T-helper 17 cell (primary cell): ENCODE measurements at places on chromosomes 6 and 20. TPM values are rescaled to one million over a fixed set of nuclear protein-coding genes. Genes with fewer than 3 reads are reported as not detected.

Gene COX4I2
- total RNA-seq = not detected

DNA sequence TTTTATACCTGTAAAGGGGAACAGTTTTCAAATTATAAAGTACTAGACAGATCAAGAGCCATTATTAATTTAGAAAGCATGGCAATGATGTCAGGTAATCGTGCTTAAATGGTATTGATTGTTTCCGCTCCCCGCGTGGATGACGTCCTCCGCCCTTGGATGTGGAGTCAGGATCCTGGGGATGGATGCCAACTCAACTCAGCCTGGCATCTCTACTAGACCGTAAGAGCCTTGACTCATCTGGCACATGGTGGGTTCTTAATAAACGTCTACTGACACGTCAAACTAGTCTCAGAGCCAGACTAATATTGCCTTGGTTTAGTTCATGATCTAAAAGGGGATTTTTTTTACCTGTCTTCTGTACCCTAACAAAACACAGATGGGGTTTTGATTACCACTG is 80.2 kb downstream of the LRFN2 start:
- DNase-seq = no peak

- DNase-seq = no peak
These were observed 87.5 kb downstream of the SYNJ2 start for GRCh38 chr6:158068893-158069799.

GRCh38 chr6:168404560-168404959 is 36.4 kb upstream of the SMOC2 start:
- no peak for DNase-seq

- no peak for DNase-seq
These were observed 218.6 kb downstream of the PKHD1 start for GRCh38 chr6:51868591-51869355.

DNA sequence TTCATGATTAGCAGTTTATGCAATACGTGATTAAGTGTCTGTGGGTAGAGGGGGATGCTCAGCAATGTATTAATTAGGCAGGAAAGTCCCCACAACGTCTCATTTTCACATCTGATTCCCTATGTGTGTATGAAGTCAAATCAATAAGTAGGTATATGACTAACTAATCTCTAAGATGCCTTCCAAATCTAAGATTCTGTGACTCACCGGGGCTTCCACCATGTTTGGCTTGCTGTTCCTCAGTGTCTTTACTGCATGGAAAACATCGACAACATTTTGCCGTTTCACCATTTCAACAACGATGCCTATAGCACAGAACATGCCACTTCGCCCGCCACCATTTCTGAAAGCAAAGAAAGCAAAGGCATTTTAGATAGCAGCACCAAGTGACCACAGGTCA is 72.0 kb upstream of the THEMIS start:
- DNase-seq = no peak
